ENCODE measurements at places on chromosomes 6 and 20.

- no peak for DNase-seq
Observed at GRCh38 chr6:77177470-77177869, 285.8 kb downstream of the HTR1B start.

- no peak for DNase-seq
Observed at GRCh38 chr20:56974499-56975250, 291.8 kb downstream of the BMP7 start.

DNA sequence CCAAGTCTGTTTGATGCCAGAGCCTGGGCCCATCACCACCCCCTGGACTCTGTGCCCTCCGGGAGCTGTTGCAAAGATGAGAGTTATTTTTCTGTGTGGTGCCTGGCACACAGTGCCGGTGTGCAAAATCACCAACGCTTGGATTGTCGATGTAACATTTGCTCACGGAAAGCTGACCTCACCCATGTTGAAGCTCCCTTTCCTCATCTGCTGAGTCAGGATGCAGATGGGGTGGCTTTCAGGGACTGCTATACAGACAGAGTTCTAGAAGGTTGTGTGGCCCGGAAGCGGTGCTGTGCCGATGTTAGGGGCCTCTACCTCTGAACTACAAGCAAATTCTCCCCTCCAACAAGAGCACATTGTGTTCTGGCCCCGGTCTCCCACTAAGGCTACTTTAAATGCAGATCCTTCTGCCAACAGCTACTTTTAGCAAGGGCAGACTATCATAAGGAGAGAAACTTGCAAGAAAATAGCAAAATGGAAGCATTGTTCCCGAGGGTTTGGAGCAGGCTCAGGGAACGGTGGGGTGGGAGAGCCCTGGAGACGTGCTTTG lies 34.0 kb downstream of the EYA2 start:
- no peak for DNase-seq

- no peak for DNase-seq
Observed at GRCh38 chr20:5548902-5549599, 201.2 kb upstream of the SHLD1 start.

DNA sequence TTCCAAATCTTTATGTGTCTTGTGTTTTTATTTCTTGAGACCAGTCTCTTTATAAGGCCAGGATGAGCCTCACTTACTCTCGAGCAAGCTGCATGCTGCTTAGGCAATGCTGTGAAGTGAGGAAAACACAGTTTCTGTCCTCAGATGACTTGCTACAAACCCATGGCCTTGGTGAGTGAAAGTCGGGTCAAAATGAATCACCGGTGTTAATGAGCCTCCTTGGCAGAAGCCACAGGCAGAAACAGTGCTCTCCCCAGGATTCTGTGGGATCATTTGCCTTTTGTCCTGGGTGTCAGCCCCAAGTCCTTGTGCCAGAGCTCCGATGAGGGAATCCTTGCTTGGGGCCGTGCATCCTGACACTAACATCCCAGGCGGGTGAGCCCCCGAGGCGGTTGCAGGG lies 482.5 kb downstream of the QKI start:
- no peak for DNase-seq

- no peak for DNase-seq
Observed at GRCh38 chr6:41215777-41216176, 12.4 kb upstream of the TREML4 start.

- DNase-seq: no peak
Observed at GRCh38 chr6:18185624-18186023, 30.4 kb downstream of the KDM1B start.

- DNase-seq: no peak
Observed at GRCh38 chr20:36306553-36307411, 643 bp downstream of the DLGAP4 start.

- no peak for DNase-seq
Observed at GRCh38 chr6:138945354-138945753, 42.7 kb downstream of the REPS1 start.

- no peak for DNase-seq
Observed at GRCh38 chr20:60729135-60729900, 522.7 kb upstream of the CDH4 start.

DNA sequence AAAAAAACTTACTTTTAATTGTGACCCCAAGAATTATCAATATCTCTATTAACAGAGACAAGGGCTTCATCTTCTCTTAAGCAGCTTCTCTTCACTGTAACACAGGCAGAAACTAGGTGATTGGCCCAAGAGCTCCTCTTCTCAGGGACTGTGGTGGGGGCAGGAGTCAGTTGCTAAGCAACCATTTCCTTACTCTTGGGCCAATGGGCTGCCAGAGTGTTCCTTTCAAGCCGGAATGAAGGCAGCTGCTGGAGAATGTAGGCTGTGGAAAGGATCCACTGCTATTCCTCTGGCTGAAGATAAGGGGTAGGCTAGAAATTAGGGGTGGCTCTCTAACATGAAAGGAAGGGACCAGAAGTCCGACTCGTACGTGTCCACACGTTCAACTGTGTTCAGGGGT lies at the start of gene SEL1L2:
Gene SEL1L2, minus strand, starts transcription at position 150 of the 400 bp plus-strand sequence. Its CDS starts 80 bp downstream, at position 70.
- no peak for DNase-seq
